ENCODE measurements at places on chromosomes 16 and 17. TPM values are rescaled to one million over a fixed set of nuclear protein-coding genes. Genes with fewer than 3 reads are reported as not detected.
A peak's percentile ranks its signal among the peaks of the same experiment; 100 is the strongest.

- DNase-seq: no peak
- H3K27me3 ChIP-seq: no peaks in the 10 kb centered on the region
- no peaks in the 10 kb centered on the region for H3K36me3 ChIP-seq
- no peak overlapping the region for H3K4me3 ChIP-seq
- H3K27ac ChIP-seq: no peak overlapping the region
- no peaks in the 10 kb centered on the region for H3K4me1 ChIP-seq
Observed at GRCh38 chr16:48949636-48950035, 332.0 kb downstream of the CBLN1 start.

GRCh38 chr17:70642059-70642458 is 472.7 kb downstream of the KCNJ2 start:
- H3K4me3 ChIP-seq: no peak overlapping the region
- no peak overlapping the region for H3K27ac ChIP-seq
- no peaks in the 10 kb centered on the region for H3K4me1 ChIP-seq
- no peak for DNase-seq
- H3K36me3 ChIP-seq: no peaks in the 10 kb centered on the region

- DNase-seq: no peak
- H3K27me3 ChIP-seq: no peaks in the 10 kb centered on the region
Observed at GRCh38 chr17:2865228-2865627, 69.0 kb downstream of the RAP1GAP2 start.

DNA sequence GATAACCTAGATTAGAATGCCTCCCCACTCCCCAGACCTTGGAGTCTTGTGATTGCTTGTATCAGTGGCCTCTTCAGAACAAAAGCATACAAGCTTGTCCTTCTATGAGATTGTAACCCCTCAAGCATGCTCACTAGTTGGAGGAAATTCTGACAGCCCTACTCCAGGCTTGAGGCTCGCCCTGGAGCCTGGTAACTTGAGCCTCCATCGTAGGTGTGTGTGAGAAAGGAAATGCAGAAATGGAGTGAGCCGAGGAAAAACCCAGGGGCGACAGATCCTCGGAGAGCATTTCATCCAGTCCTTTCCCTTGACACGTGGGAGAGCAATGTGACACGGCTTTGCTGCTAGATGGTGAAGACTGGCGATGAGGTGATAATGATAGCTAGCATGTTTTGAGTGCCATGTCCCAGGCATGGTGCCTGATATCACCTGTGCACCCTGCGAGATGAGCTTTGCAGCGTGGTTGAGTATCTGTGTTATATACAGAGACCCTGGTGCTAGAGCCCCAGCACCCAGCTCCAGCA is 31.2 kb downstream of the GNAO1 start:
- H3K36me3 ChIP-seq: no peaks in the 10 kb centered on the region
- no peak overlapping the region for H3K4me3 ChIP-seq
- H3K4me1 ChIP-seq: no peaks in the 10 kb centered on the region
- peaks cover 11% of the 10 kb centered on the region for H3K27me3 ChIP-seq

DNA sequence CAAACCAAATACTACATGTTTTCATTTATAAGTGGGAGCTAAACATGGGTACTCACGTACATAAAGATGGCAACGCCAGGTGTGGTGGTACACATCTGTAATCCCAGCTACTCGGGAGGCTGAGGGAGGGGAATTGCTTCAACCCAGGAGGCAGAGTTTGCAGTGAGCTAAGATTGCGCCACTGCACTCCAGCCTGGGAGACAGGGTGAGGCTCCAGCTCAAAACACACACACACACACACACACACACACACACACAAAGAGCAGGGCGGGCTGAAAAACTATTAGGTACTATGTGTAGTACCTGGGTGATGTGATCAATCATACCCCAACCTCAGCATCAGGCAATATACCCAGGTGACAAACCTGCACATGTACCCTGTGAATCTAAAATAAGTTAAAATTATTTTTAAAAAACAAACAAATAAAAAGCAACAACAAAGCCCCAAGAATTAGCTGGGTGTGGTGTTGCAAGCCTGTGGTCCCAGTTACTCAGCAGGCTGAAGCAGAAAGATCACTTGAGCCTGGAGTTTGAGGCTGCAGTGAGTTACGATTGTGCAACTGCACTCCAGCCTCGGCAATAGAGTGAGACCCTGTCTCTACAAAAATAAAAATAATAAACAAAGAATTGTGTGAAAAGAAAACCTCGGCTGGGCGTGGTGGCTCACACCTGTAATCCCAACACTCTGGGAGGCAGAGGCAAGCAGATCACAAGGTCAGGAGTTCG is 11.9 kb upstream of the FAAP100 start:
- no peak overlapping the region for H3K4me3 ChIP-seq
- H3K27ac ChIP-seq: peak overlapping the region; percentile 35
- H3K36me3 ChIP-seq: peaks cover 98% of the 10 kb centered on the region
- H3K27me3 ChIP-seq: no peaks in the 10 kb centered on the region
- DNase-seq: no peak

DNA sequence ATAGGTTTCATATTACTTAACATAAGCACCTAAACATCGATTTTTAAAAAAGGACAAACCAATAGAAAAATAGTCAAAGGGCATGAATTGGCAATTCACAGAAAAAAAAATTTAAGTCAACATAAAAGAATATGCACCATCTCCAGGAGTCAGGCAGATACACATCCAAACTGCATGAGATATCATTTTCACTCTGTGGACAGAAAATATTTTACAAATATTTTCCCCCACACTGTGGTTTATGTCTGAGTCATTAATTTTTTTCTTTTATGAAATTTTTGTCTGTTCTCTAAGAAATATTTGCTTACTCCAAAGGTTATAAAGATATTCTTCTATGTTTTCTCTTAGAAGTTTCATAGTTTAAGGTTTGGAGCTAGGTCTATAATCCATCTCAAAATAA is 74.4 kb upstream of the DNAH17 start:
- H3K4me1 ChIP-seq: no peaks in the 10 kb centered on the region
- H3K27me3 ChIP-seq: no peaks in the 10 kb centered on the region
- no peak for DNase-seq
- no peaks in the 10 kb centered on the region for H3K36me3 ChIP-seq
- H3K27ac ChIP-seq: no peak overlapping the region

- no peaks in the 10 kb centered on the region for H3K27me3 ChIP-seq
- no peaks in the 10 kb centered on the region for H3K4me1 ChIP-seq
- DNase-seq: no peak
- no peak overlapping the region for H3K4me3 ChIP-seq
- H3K27ac ChIP-seq: no peak overlapping the region
Observed at GRCh38 chr17:33464669-33465280, 171.7 kb upstream of the ASIC2 start.

GRCh38 chr16:68517606-68518166 is 21.4 kb upstream of the ZFP90 start:
- no peak for DNase-seq
- H3K4me1 ChIP-seq: no peaks in the 10 kb centered on the region
- no peaks in the 10 kb centered on the region for H3K27me3 ChIP-seq
- no peak overlapping the region for H3K27ac ChIP-seq

DNA sequence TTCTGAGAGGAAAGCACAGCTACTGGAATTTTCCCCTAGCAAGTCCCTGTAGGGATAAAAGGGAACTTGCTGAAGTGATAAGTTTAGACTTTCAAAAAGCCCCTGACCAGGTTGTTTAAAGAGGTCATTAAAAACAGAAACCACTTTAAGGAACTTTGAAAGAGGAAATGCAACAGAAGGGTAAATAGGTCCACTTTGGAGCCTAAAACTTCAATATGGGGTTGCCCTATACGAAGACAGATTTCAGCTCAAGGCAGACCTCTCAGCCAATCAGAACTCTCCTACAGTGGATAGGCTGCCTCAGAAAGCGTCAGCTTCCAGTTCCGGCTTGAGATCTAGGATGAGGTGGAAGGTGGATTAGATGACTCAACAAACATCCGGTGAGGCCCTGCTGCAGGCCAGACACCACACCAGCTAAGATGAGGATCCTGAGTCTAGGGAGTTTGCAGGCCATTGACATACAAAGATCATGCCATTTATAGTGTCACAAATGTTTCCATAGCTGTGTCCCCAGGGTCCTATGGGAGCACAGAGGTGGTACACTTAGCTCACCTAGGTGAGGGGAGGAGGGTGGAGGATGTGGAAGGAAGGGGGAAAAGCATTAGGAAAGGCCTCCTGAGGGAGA is 7.9 kb upstream of the MFSD6L start:
- H3K27ac ChIP-seq: no peak overlapping the region
- no peak overlapping the region for H3K4me3 ChIP-seq
- H3K36me3 ChIP-seq: peaks cover 10% of the 10 kb centered on the region

GRCh38 chr17:55090079-55090492 is 121.5 kb downstream of the STXBP4 start:
- no peaks in the 10 kb centered on the region for H3K27me3 ChIP-seq
- H3K4me3 ChIP-seq: no peak overlapping the region
- no peaks in the 10 kb centered on the region for H3K36me3 ChIP-seq

- H3K27ac ChIP-seq: no peak overlapping the region
- no peaks in the 10 kb centered on the region for H3K27me3 ChIP-seq
- no peak for DNase-seq
Observed at GRCh38 chr17:58398574-58399266, 18.6 kb downstream of the RNF43 start.

DNA sequence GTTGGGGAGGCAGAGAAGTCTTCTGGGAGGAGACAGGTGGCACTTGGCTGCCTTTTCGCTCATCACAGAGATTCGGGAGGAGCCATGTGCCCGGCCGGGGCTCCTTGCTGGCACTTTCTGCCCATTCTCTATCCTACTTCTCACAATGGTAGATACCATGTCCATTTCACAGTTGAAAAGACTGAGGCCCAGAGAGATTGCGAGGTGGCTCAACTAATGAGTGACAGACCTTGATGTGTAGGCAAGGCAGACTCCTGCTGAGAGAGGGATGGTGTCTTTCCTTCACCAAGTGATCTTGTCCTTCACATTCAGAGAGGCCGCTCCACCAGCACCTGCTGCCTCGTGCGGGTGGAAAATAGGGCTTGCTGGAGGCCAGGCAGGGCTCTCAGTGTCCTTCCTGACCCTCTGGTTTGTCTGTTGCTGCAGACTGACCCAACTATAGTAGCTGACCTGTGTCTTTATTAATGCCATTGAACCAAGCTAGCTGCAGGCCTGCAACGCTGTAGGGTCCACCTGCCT is 42.1 kb downstream of the MPRIP start:
- H3K4me1 ChIP-seq: peaks cover 52% of the 10 kb centered on the region
- peaks cover 43% of the 10 kb centered on the region for H3K36me3 ChIP-seq
- H3K4me3 ChIP-seq: no peak overlapping the region
- no peak for DNase-seq

DNA sequence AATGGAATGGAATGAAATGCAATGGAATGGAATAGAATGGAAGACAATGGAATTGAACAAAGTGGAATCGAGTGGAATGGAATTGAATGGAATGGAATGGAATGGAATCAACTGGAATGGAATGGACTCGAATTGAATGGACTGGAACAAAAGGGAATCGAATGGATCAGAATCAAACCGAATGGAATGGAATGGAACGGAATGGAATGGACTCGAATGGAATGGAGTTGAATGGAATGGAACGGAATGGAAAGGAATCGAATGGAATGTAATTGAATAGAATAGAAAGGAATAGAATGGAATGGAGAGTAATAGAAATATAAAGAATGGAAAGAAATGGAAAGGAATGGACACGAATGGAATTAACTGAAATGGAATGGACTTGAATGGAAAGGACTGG is 475.2 kb upstream of the WSB1 start:
- H3K4me1 ChIP-seq: no peaks in the 10 kb centered on the region
- no peak overlapping the region for H3K27ac ChIP-seq
- H3K4me3 ChIP-seq: no peak overlapping the region
- no peaks in the 10 kb centered on the region for H3K36me3 ChIP-seq
- no peaks in the 10 kb centered on the region for H3K27me3 ChIP-seq

DNA sequence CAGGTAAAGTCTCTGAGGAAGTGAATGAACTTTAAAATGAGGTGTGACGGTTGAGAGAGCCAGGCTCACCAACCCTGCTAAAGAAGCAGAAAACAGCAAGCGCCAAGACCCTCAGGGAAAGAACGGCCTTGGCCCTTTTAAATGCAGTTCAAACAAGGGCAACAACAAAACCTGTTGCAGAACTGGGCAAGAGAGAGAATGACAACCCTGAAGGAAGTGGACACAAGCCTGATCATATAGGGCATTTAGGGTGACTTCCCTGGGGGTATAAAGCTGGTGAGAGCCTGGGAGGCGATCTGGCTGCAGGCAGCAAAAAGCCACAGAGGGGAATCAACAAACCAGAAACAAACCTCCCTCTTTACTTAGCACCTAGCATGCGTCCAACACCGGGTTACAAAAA is 1.0 kb downstream of the CPPED1 start:
- no peak overlapping the region for H3K27ac ChIP-seq
- DNase-seq: no peak
- no peaks in the 10 kb centered on the region for H3K36me3 ChIP-seq
- no peak overlapping the region for H3K4me3 ChIP-seq
- H3K4me1 ChIP-seq: peaks cover 49% of the 10 kb centered on the region
- H3K27me3 ChIP-seq: no peaks in the 10 kb centered on the region

DNA sequence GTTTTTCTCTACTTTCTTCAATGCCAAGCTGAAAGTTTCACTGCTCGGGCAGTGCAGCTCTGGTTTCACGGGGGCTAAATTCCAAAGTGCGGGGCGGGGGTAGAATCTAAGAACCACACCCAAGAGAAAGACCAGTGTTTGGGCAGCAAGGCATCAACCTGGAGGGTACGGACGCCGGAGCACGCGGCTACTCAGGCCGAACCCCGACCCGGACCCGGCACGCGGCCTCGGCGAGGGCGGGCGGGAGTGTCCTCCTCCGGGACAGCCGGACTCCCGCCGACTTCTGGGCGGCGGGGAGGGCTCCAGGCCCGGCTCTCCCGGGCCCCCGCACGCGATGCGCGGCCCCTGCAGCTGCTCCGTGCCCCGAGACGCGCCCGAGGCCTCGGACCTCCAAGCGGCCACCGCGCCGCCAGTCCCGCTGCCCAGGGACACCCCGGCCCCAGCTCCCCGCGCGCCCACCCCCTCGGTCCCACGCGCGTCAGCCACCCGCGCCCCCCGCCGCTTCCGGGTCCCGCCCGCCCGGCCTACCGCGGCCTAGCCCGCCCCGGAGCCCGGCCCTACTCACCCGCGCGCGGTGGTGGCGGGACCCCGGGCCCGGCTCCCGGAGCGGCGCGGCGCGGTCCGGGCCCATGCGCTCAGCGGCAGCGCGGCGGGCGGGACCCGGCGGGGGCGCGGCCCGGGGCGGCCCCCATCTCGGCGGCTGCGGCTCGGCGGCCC is 561 bp downstream of the AXIN1 start:
- H3K36me3 ChIP-seq: no peaks in the 10 kb centered on the region
- peak overlapping the region; percentile 70 for H3K4me3 ChIP-seq
- no peak for DNase-seq
- H3K4me1 ChIP-seq: no peaks in the 10 kb centered on the region
- H3K27me3 ChIP-seq: no peaks in the 10 kb centered on the region
- H3K27ac ChIP-seq: no peak overlapping the region

GRCh38 chr17:74601944-74602572 is 10.0 kb upstream of the CD300LD start:
- no peak overlapping the region for H3K27ac ChIP-seq
- H3K4me1 ChIP-seq: no peaks in the 10 kb centered on the region
- H3K4me3 ChIP-seq: no peak overlapping the region
- no peaks in the 10 kb centered on the region for H3K36me3 ChIP-seq
- DNase-seq: peak; percentile 16

- no peaks in the 10 kb centered on the region for H3K4me1 ChIP-seq
- H3K27me3 ChIP-seq: peaks cover 38% of the 10 kb centered on the region
- no peaks in the 10 kb centered on the region for H3K36me3 ChIP-seq
- H3K4me3 ChIP-seq: no peak overlapping the region
- H3K27ac ChIP-seq: no peak overlapping the region
Observed at GRCh38 chr17:37706446-37706845, 38.4 kb downstream of the HNF1B start.

The CDK3 gene
- 5.4 TPM for total RNA-seq

The MFAP4 gene
- 91.0 TPM for total RNA-seq

The NPB gene
- 0.26 TPM for total RNA-seq

The SLC12A3 gene
- not detected for total RNA-seq

The TMC7 gene
- total RNA-seq: 5.2 TPM

The CRISPLD2 gene
- total RNA-seq: 106 TPM

The RAMP2 gene
- 76.1 TPM for total RNA-seq

The RNF43 gene
- total RNA-seq: 6.8 TPM

The CDH3 gene
- 59.7 TPM for total RNA-seq

The TEKT1 gene
- total RNA-seq: 4.9 TPM

The CCT6B gene
- 2.0 TPM for total RNA-seq
